IMR-90 (cell line): ENCODE measurements at places on chromosomes 4 and X.

DNA sequence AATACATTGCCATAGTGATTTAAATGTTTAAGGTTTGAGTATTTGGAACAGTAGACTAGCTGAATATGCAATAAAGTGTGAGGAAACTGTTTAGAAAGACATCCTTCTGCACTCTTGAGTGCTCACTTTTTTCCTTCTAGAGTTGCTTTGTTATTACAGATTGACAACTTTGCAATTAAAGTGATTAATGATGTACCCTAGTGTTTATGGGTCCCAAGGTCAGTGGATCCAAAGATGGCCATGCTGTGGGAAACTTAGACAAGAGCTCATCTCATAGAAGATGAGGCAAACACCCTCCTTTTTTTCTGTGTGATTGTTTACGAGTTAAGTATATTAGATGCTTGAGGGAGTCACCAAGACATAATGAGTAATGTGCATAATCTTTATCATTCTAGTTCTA lies 118.8 kb downstream of the PDLIM5 start:
- no peak for DNase-seq

- peak; percentile 86 for DNase-seq
Observed at GRCh38 chr4:54226404-54227255, 2.5 kb upstream of the PDGFRA start.

- DNase-seq = no peak
Observed at GRCh38 chr4:40506066-40506465, 123.6 kb downstream of the RBM47 start.

DNA sequence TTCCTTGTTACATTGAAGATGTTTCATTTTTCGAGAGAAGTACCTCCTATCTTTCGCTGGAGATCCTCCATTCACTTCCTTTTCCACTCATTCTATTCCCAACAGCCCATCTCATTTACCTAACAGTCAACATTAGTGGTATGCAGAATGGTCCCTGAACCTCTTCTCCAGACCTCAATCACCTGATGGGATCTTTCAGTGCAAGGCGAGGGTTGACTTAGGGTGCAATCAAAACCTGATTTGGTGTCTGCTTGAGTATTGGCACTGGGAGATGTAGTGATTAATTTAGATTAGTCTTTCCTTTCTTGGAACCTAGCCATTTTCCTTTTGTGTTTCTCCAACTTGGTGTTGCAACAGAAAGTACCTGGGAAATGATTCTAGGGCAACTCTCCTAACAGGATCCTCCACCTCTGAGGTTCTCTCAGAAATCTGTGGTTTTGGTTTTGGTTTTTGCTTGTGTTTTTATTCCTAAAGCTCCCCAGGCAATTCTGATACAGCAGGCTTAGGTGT lies 18.4 kb downstream of the DDX3X start:
- DNase-seq = no peak

- no peak for DNase-seq
Observed at GRCh38 chr4:141131723-141132071, 1.6 kb downstream of the RNF150 start.

GRCh38 chr4:32562010-32562409 lies 1841.8 kb downstream of the PCDH7 start:
- DNase-seq = no peak

GRCh38 chrX:24097741-24098260 lies 43.0 kb downstream of the EIF2S3 start:
- peak; percentile 58 for DNase-seq

GRCh38 chrX:153885968-153886903 lies at the start of gene L1CAM:
Gene L1CAM, minus strand, starts transcription at chrX:153886173. Its CDS starts 10,337 bp downstream, at chrX:153875836.
- no peak for DNase-seq

GRCh38 chrX:110082161-110082560 lies 79.2 kb downstream of the TMEM164 start:
- DNase-seq = peak; percentile 93

DNA sequence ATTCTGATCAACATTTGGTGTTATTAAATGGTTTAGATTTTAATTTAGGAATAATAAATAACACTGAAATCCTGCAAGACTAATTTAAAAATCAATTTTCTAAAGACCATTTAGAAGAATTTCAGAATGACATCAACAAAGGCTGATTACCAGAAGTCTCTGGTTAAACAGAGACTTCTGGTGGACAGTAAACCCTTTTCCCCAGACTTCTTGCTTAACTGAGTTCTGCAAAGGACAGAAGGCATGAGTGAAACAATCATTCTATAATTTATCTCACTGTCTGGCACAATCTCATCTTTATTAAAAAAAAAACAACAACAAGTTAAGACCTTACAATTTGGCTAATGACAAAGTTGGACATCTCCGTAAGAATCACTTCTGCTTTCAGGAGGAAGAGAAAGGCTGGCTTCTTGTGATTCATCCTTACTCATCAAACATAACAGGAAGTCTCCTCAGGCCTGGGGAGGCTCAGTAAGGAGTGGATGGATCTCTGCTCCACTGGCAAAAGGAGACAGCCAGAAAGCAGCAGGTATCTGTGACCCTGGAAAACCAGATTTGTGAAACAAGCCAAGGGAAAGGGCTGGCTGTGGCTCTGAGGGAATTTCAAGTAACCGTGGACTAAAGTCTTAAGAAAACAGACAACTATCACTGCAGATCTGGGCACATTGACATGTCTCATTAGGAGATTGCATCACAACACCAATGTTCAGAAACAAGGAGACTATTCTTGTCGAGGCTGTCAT lies 908 bp upstream of the TLR6 start:
- DNase-seq = peak; percentile 94

- no peak for DNase-seq
Observed at GRCh38 chr4:136281889-136282288, 1250.4 kb downstream of the PCDH18 start.

GRCh38 chr4:23477905-23478304 lies 411.9 kb downstream of the PPARGC1A start:
- no peak for DNase-seq

GRCh38 chrX:40174001-40174853 lies 76.5 kb upstream of the BCOR start:
- DNase-seq = no peak

- no peak for DNase-seq
Observed at GRCh38 chr4:67292045-67292444, 253.3 kb downstream of the CENPC start.

GRCh38 chrX:37746218-37746941 lies 33.5 kb upstream of the CYBB start:
- DNase-seq = no peak

GRCh38 chr4:119962631-119963030 lies 104.0 kb downstream of the MAD2L1 start:
- peak; percentile 5 for DNase-seq

DNA sequence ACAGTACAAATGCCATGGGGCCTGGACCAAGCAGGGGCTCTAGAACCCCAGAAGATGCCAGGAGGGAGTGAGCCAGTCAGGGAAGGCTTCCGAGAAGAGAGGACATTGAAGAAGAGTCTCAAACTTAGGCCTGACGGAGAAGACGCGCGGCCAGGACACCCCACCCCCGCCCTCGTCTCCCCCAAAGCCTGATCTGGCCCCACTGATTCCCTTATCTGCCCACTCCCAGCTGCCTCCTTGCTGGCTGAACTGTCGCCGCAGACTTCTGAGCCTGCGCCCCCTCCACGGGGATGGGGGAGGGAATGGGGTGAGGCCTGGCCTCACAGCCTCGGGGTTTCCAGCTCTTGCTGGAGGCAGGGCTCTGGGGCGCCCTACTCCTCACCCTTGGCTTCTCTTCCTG lies 3.6 kb upstream of the GATA1 start:
- no peak for DNase-seq

DNA sequence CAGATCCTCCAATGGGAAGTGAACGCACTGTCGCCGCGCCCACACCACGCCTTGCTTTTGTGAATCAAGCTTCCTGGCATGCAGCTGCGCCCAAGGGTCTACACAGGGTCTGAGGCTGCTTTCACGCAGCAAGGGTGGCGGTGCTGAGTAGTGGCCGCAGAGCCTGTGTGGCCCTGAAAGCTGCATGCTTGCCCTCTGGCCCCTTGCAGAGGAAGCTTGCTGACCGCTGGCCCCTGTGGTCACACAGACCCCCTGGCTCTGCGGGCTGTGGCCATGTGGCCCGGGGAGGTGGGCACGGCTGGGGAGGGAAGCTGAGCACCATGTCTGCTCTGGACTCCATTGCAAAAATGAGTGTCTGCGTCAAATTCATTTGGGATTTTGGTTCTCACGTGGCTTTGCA lies 8.8 kb downstream of the DOK7 start:
- DNase-seq = no peak

DNA sequence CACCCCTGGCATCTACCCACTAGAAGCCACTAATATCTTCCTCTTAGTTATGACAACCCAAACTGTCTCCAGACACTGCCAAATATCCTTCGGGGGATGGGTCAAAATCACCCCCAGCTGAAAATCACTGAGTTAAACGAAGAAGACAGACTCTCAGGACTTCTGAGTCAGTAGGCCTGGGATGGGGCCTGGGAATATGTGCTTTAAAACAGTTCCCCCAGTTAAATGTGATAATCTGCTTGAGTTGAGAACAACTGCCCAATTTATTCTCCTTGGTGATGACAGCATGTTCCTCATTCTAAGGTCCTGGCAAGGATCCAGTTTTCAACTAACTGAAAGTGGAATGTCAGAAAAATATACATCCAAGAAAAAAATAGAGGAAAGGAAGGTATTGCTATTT lies 52.4 kb downstream of the CBLL2 start:
- peak; percentile 59 for DNase-seq

- no peak for DNase-seq
Observed at GRCh38 chrX:112857478-112857878, 16.8 kb upstream of the AMOT start.

- no peak for DNase-seq
Observed at GRCh38 chrX:97311066-97311778, 427.5 kb downstream of the RPA4 start.

DNA sequence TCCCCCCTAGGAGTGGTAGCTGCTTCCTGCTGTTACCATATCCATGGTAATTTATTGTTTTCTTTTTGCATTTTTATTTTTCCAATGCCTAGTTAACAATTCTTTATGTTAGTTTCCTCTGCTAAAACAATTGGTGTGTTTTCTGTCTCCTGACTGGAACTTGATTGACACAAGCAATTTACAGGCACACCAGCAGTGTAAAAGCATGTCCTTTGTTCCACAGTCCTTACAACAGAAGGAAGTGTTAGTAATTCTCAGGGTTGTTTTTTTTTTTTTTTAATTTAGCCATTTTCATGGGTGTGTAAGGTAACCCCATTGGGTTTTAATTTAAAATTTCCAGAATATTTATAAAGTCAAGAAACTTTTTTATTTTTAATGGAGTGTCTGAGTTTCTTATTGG lies 25.0 kb upstream of the TMLHE start:
- no peak for DNase-seq

GRCh38 chr4:41360214-41360920 lies 103.6 kb downstream of the UCHL1 start:
- peak; percentile 20 for DNase-seq

DNA sequence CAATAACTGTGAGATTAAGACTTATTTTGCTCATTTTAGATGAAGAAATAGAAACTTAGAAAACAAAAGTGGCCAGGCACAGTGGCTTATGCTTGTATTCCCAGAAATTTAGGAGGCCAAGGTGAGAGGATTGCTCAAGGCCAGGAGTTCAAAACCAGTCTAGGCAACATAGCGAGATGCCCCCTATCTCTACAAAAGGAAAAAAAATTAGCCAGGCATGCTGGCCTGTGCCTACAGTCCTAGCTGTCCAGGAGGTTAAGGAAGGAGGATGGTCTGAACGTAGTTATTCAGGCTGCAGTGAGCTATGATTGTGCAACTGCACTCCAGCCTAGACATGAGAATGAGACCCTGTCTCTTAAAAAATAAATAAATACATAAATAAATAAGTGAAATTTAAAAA lies 28.0 kb downstream of the APELA start:
- no peak for DNase-seq

DNA sequence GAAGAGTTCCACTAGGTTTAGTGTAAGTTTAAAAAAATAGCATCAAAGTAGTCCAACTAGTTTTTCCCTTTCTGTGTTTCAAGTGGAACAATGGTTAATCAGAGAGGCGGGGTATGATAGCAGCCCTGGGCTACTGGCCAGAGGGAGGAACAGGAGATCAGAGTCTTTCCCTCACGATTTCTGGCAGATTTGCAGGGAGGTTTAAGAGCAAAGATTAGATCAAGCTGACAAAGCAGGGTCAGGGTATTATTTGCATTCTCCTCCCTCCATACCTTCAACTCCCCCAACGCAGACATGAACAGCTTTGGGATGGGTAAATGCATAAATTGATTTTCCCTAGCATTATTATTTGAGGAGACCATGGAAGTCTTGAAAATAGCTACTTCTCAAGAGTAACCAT lies 277.6 kb upstream of the DIAPH2 start:
- peak; percentile 59 for DNase-seq

- DNase-seq = no peak
Observed at GRCh38 chr4:162350331-162350730, 186.5 kb upstream of the FSTL5 start.

DNA sequence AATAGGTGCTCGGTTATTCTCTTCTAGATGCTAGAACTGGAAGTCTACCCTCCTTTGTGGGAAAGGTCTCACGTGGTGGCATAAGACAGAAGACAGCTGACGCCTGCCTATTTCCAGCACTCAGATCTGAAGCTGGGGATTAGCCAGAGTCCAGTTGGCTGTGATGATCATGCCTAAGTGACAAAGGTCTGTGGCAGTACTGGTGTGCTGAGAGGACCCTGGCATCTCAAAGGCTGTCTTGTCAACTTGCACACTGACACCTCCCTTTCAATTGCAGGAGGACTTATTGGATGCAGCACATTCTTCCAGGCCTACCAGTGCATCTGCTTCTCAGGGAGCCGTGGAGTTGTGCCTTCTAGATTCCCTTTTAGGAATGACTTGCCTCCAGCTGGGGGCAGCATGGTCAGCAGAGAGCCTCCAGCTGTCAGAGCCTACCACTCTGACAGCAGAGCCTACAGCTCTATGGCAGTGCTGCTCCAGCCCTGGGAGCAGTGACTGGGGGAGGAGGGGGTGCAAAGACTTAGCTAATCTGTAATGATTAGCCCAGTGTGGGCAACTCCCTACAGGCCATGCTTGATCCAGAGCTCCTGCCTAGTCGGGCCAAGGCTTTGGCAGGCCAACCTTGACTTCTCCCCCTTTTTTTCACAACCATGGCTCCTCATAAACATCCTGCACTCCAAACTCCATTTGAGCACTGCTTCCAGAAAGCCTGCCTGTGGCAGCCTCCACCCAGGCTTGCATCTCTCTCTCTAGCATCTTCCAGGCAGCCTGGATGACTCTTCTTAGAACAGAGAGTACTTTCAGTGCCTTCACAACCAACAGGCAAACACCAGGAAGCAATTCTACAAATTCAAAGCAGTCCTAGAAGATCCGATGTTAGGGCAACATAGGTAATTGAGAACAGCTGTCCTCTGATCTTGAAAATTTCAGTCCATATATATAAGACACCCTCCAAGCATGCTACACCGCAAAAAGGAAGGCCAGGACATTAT lies 13.8 kb upstream of the FGFBP2 start:
- DNase-seq = no peak

GRCh38 chr4:73221734-73222133 lies 36.9 kb downstream of the ANKRD17 start:
- no peak for DNase-seq

- no peak for DNase-seq
Observed at GRCh38 chr4:8472158-8472688, 31.6 kb downstream of the TRMT44 start.

DNA sequence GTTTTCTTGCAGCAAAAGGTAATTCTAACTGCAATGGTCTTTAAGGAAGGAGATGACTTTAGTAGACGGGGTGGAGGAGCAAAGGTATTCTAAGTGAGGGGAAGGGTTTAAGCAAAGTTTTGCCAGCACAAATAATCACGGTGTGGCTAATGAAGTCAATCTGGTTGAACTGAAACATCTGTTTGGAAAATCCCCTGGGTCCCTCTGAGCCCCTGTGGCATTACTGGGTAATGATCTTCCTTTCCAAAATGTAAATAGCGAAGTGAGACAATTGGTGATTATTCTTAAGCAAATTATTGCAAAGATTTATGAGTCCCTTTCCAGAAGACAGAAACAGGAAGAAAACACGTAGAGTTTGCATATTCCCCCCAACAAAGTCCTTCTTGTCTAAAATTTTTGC lies 47.2 kb downstream of the FGFBP1 start:
- no peak for DNase-seq
